ENCODE measurements at places on chromosomes 12 and 14.
A peak's percentile ranks its signal among the peaks of the same experiment; 100 is the strongest.

DNA sequence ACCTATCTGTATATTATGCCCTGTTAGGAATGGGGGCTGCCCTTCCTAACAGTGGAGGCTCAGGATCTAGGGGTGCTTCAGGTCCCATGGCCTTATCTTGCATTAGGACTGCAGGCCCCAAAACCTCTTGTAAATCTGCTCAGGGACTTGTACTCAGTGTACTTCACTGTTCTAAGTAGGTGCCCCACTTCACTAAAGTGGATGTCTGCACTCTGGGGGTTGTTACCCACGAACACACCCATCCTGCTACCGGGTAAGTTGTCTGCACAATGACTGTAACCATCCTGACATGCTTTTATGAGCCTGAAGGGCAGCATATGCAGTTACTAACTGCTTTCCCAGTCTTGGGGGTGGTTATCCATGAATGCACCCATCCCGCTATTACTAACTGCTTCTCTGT is 163.0 kb downstream of the PTCSC3 start:
- no peak for DNase-seq

DNA sequence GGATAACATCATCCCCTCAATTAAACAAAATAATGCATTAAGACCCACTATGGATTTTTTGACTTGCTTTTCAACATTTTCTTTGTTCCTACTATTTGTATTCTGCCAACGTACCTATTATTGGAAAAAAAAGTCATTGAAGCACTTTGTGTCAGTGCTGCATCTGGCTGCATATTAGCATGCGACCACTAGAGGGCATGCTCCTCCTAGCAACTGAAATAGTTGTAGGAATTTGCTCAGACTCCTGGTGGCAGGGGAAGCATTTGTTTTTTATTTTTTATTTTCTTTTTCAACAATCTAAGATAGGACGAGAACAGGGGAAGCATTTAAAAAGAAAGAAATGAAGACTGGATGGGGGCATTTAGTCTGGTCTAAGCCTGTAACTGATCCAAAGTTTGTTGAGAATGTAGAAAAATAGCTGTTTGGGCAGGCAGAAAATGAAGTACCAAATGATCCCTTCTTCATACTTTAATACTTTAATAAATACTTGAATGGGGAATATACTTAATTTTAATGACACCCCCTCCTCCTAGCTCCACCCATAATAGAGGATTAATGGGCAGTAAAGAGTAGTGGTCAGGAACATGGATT is 14.5 kb upstream of the CLEC4A start:
- peak; percentile 63 for DNase-seq

DNA sequence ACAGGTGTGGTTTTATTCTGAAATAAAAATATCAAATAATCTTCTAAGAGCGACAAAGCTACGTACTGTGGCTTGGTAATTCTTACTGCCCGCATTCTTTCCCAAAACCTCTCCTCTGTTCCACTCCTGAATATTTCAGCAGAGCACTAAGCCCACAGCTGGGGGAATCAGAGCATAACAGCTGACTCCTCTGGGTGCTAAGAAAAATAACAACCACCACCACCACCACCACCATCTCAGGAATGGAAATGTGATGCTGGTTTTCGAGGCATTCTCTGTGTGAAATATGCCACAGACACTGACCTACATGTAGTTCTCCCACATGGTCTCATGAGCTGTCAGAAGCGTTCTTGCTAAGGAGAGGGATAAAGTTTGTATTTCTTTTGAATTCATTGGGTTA is 183.7 kb downstream of the BMP4 start:
- no peak for DNase-seq

DNA sequence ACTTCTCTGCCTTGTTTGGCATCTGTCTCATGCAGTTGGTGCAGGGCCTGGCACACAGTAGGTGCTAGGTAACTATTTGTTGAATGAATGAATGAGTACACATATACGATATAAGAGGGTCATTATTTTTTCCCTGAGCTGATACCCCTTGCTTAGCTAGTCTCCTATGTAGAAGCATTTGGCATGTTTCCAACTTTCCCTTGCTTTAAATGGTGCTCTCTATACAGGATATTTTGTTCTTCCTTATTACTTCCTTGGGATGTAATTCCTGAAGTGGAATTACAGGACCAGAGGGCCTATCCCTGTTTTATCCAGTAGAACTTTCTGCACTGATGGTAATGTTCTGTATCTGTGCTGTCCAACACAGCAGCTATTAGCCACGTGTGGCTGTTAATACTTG is 250.1 kb upstream of the PWP1 start:
- no peak for DNase-seq

- no peak for DNase-seq
Measured at GRCh38 chr14:98035396-98035795, 1236.6 kb downstream of the BCL11B start.

- DNase-seq, result no peak
Measured at GRCh38 chr12:114682785-114683708, 928 bp downstream of the TBX3 start.

DNA sequence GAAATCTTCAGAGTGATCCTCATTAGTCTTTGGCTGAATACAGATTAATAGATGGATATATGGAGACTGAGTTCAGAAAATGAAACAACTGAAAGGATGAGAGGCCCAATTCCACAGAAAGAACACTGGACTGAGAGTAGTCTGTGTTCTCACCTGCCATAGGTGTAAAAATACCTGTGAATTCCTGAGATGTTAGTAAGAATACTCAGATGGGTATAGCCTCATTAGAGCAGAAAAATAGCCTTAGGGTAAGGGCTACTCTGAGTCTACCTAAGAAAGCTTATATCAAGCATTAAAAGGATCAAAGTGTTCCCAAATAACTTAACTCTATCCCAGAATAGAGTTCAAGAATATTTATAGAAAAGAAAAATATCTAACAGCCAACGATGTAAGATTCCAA is 1510.3 kb upstream of the SEL1L start:
- DNase-seq, result no peak

DNA sequence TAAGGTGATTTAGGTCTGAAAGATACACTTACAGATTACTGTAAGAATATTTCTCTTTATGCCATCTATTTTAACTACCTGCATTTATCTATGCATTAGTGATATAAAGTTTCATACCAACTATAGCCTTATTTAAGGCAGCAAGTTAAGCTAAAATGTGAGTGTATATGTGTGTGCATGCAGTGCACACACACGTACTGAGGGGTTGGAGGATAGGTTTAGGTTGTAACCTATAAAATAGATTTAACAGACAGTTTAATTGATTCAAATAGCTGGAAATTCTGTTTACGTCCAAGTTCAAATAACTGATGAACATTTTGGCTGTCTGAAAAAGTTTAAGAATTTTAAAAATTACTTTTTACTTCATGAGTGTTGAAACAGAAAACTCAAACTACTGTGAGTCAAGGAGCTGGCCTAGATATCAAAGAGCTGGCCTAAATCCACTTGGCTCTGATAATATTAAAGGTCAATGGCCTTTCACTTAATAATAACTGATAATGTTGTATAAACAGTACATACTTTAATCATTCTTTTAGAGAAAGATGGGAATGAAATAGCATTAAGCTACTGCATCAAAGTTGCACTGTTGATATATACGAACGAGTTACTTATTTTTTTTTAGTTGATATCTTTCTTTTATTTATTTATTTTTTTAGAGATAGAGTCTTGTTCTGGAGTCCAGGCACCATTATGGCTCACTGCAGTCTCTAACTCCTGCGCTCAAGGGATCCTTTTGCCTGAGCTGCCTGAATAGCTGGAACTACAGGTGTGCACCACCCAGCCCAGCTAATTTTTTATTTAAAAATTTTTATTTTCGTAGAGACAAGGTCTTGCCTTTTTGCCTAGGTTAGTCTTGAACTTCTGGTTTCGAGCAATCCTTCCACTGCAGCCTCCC is 13.8 kb upstream of the KCNJ8 start:
- DNase-seq, result no peak

DNA sequence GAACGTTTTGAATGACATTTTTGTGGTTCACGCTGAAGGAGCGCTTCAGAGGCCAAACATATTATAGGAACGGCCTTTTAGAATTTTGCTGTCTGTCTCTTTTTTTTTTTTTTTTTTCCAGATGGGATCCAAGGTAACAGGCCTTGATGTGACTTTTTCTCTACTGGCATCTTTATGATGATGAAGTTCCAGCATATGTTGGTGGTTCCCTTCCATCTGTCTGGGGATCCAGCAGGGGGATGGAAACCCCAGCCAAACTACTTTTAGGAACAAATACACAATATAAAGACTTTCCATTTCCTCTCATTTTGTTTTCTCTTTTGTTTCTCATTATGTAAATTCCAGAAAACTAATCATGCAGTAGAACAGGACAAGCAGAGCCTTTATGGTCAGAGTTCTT is 239.3 kb upstream of the PRICKLE1 start:
- DNase-seq, result no peak
